Activated naive CD8-positive, alpha-beta T cell treated with anti-CD3 and anti-CD28 coated beads, Interleukin-2, amount 50 U/mL, for 16 hours (primary cell): ENCODE measurements at places on chromosomes 5 and 9.

DNA sequence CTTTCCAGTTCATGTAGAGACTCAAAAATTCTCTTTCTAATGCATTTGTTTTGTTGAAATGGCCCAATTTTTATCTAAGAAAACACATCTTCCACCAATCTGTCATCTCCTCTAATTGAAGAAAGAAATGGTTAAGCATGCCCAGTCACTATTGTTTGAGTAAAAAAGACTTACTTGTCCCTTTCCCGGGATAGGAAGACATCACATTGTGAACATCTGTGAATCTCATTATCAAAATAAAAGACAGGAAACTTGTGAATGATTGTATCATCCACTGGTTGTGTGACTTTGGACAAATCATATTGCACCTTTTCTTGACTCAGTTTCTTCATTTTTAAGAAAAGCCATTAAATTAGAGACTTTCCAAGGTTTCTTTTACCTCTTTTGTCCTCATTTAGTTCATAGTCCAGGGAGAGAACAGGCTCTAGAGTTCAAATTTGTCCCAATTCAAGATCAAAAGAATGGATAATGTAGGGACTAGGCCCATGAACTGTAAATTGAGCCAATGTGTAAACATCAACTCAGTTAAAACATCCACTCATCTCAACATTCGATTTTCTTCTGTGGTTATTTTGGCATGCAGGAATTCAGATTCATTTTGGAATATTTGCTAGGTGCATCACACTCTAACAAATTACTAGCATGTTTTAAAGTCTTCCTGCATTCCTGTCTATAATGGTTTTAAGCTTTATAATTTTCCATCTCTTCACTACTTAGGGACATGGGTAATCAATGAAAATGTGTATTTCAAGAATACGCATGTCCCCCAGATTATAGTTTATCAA is 838.0 kb upstream of the WWC1 start:
- no peak for DNase-seq

GRCh38 chr5:172952034-172952511 is 7.2 kb upstream of the RPL26L1 start:
- DNase-seq: no peak

GRCh38 chr9:4929917-4930316 is 55.2 kb upstream of the JAK2 start:
- no peak for DNase-seq

DNA sequence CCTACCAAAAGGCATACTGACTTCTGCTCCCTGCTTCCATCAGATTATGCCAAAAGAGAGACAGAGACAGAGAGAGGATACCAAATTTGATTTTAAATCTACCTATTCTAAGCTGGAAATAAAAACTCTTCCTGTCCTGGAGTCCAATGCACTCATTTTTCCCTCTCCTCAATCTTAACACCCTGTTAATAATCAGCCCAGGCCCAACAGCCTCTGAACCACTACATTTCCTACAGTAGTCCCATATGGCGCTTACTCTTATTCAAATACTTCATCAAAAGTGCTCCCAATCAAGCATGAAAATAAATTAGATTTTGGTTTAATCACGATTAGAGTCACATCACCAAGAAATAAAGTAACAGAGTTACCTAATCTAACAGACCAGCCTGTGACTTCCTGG is 152.3 kb downstream of the TSSK1B start:
- DNase-seq: no peak

DNA sequence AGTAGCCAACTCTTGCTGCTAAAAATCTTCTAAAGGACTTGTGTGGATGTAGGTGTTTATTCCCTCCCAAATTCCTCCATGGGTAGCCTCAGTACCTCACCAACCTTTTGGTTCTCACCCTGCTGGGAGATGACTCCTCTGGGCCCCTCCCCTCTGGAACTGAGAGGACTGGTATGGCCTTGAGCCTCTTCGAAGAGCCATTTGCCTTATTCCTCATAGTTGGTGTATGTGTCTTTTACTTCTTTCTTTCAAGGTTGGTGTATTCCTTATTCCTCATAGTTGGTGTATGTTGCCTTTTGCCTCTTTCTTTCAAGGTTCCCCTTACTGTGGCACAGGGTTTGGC is 48.3 kb downstream of the GNAQ start:
- no peak for DNase-seq

- no peak for DNase-seq
Measured at GRCh38 chr5:155434681-155435080, 421.1 kb downstream of the KIF4B start.

DNA sequence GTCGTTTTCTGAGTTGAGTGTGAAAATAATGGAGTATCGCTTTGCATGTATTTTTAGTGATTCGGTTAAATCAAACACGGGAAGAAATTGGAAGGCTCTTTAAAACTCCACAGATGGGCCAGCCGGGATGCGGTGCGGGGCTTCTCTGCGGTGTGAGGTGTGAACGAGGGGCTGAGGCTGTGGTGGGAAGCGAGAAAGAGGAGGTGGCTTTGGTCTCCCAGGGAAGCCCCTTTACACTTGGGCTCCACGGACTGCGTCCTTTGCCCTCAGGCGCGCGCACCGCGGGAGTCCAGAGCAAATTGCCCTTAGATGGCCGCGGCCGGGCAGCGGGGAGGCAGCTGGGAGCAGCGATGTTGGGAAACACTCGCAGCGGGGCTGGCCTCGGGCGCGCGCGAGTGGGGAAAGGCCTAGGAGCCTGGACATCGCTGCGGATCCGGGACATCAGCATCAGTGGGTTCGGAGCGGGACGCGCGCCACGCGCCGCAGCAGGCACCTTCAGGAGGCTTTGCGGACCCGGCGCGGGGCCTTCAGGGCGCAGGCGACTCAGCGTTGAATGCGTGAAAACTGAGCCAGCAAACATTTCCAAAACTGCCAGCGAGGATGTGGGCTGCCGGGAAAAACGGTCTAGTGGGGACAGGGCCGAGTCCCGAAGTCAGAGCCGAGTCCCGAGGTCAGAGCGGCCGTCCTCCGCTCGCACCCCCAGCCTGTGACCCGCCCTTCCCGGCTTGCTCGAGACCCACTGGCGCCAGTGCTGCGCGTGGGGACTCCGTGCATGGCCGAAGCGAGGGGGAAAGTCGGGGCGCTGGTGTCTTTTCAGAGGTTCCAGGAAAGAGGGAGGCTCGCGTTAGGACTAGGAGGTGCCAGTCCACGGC is 6.5 kb downstream of the IRX1 start:
- DNase-seq: no peak

DNA sequence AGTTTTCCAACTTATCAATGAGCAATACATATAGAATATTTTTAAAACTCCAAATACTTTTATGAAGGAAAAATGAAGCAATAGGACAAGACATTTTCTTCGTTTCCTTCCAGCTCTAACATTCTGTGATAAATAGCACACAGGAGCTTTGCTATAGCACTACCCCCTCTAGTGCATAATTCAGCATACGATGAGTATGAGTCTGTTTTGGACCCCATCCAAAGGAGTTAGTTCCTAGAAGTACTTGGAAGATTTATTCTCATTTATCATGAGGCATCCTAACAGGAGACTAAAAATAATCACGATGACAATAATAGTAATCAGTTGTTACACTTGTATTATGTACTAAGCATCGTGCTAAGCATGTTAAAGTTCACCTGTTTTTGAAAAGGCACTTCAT is 1061.3 kb upstream of the DMAC1 start:
- no peak for DNase-seq

- DNase-seq: no peak
Measured at GRCh38 chr5:132651838-132652469, 6.0 kb upstream of the IL13 start.

DNA sequence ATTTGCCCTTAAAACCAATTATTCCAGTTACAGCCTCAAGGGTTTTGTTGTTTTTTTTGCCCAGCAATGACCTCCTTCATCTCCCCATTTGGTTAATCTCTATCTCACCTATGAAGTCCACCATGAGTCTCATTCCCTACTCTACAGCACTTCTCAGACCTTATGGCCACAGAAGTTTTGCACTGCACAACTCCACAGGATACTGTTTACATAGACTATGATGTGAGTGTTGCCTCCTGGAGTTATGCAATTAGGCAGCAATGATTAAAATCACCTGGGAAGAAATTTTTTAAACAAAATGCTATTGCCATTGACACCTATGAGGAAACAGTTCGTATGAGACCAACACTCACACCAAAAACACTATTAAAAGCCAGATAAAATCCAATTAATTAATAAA is 39.7 kb downstream of the ZDHHC21 start:
- no peak for DNase-seq

- DNase-seq: no peak
Measured at GRCh38 chr9:135614821-135615665, 24.3 kb downstream of the GLT6D1 start.

GRCh38 chr5:42583322-42583721 is 160.1 kb downstream of the GHR start:
- DNase-seq: no peak

- peak; percentile 7 for DNase-seq
Measured at GRCh38 chr9:4298255-4299004, 1.4 kb downstream of the GLIS3 start.

DNA sequence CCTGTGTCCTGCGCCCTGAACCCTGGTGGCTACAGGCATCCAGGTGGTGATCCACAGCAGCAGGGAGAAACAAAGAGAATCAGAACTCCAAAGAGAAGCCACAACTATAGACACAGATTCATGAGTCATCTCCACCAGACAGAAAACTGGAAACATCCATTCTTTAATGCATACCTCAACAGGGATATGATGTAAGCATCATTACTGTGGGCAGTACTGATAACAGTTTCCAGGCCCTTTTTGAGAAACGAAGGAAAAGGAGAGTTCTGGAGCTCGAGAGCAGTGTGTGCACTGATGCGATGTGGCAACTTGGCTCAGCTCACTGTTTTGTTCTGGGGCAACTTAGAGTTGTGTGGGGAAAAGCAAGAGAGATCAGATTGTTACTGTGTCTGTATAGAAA is 215.6 kb upstream of the ADAMTS16 start:
- DNase-seq: no peak

- no peak for DNase-seq
Measured at GRCh38 chr9:136720898-136721338, 8.5 kb downstream of the DIPK1B start.

GRCh38 chr5:58133631-58134296 is 326.1 kb downstream of the PLK2 start:
- no peak for DNase-seq

DNA sequence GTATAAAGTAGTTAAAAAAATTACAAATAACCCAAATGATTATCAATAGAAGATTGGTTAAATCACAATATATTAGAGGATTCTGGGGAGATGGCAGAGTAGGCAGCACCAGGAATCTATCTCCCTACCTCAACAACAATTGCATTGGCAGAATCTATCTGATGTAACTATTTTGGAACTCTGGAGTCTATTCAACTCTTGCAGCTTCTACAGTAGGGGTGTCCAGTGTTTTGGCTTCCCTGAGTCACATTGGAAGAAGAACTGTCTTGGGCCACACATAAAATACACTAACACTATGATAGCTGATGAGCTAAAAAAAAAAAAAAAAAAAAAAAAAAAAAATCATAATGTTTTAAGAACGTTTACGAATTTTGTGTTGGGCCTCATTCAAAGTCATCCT is 29.2 kb upstream of the ECM2 start:
- DNase-seq: no peak

GRCh38 chr9:18275313-18275990 is 198.5 kb upstream of the ADAMTSL1 start:
- DNase-seq: no peak

DNA sequence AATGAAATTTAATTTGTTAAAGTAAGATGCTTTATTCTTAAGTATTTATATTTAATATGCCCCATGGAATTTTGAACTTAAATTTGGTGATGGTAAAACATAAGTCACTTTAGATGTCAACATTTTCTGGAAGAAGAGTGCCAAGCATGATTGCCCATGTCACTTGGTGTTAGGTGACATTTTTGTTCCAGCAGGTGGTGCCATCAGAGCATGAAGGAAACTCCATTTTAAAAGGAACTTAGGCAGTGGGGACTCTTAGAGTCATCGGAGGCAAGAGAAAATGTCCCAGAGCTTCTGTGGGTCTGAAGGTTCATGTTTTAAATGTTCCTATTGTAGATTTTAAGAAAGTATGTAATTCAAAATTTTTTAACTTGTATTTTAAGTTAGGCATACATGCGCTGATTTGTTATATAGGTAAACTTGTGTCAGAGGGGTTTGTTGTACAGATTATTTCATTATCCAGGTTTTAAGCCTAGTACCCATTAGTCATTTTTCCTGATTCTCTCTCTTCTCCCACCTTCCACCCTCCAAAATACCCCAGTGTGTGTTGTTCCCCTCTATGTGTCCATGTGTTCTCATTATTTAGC is 789.3 kb downstream of the SEMA5A start:
- DNase-seq: no peak

DNA sequence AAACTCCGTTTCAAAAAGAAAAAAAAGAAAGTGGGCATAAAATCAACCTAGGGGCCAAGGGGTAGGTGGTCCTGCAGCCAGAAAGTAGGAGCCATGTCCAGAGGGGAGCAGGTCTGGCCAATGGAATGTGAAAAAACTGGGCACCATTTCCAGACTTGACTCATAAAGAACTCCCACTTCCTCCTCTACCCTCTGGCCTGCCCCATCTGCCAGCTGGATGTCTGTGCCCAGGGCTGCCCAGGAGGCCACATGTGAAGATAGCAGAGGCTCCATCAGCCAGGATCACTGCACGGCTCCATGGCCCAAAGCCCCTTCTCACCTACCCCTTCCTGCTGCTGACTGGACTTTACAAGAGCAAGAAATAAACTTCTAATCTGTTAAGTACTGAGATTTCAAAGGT is 42.1 kb upstream of the EEIG1 start:
- no peak for DNase-seq

DNA sequence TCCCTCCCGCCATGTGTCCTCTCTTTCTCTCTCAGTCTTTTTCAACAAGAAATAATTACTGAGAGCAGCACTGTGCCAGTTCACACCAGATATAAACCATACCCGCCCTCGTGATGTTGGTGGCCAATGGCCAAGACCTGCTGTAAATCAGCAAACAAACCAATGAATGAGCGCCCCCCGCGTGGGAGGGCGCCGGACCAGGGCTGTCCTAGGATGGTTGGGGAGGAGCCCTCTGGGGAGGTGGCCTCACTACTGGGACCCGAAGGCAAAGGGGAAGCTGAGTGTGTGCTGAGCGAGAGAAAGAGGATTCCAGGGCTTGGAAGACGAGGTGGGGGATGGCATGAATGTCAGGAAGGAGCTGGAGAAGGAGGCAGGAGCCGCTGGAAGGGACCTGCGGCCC is 51.2 kb upstream of the BARHL1 start:
- DNase-seq: no peak

- no peak for DNase-seq
Measured at GRCh38 chr5:95777441-95777840, 45.1 kb downstream of the GLRX start.

DNA sequence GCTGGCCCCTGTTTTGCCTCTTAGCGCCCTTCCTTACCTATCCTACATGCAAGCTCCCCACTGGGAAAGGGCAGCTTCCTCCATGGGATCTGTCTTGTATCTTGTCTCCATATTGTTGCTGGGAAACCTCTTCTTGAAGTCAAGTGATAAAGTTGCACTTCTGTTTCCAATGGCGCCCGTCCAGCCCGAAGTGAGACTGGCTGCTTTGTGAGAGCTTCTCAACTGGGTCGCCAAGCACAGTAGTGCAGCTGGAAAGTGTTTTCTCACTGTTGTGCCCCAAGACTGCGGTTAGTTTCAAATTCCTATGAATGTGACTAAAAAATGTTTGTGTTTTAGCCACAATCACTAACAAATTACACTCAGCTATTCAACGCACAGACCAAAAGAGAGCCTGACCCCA is 506.6 kb upstream of the MPDZ start:
- DNase-seq: no peak
